ENCODE measurements at places on chromosomes 7 and 10. TPM values are rescaled to one million over a fixed set of nuclear protein-coding genes. Genes with fewer than 3 reads are reported as not detected.

DBF4 gene
- total RNA-seq, result 38.8 TPM

DLG5 gene
- total RNA-seq, result 42.7 TPM

VGF gene
- not detected for total RNA-seq

THSD7A gene
- 2.5 TPM for total RNA-seq

NPY4R gene
- not detected for total RNA-seq

NEUROG3 gene
- total RNA-seq, result not detected

GPR15LG gene
- not detected for total RNA-seq

CEP55 gene
- 2.7 TPM for total RNA-seq

PCLO gene
- 0.36 TPM for total RNA-seq

TAS2R4 gene
- 4.5 TPM for total RNA-seq

MAP3K8 gene
- total RNA-seq, result 22.9 TPM

MNX1 gene
- total RNA-seq, result not detected

Data from fibroblast of the aortic adventitia (primary cell).